ENCODE measurements at places on chromosomes 3 and 15.
A peak's percentile ranks its signal among the peaks of the same experiment; 100 is the strongest.

DNA sequence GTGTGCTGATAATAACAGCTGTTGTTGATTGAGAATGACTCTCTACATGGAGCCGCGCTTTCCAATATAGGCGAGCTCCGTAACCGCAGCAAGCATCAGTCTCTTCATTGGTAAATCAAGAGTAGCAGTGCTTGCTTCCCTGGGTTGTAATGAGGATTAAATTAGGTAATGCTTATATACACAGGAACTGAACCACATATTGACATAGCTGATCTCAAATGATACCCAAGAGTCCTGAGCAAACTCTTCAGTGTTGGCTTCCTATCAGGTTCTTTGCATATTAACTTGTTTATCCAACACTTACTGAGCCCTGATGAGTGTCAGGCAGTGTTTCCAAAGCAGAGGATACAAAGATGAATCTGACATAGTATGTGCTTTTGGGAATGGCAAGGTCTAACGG is 46.4 kb upstream of the SLCO3A1 start:
- no peak for DNase-seq

DNA sequence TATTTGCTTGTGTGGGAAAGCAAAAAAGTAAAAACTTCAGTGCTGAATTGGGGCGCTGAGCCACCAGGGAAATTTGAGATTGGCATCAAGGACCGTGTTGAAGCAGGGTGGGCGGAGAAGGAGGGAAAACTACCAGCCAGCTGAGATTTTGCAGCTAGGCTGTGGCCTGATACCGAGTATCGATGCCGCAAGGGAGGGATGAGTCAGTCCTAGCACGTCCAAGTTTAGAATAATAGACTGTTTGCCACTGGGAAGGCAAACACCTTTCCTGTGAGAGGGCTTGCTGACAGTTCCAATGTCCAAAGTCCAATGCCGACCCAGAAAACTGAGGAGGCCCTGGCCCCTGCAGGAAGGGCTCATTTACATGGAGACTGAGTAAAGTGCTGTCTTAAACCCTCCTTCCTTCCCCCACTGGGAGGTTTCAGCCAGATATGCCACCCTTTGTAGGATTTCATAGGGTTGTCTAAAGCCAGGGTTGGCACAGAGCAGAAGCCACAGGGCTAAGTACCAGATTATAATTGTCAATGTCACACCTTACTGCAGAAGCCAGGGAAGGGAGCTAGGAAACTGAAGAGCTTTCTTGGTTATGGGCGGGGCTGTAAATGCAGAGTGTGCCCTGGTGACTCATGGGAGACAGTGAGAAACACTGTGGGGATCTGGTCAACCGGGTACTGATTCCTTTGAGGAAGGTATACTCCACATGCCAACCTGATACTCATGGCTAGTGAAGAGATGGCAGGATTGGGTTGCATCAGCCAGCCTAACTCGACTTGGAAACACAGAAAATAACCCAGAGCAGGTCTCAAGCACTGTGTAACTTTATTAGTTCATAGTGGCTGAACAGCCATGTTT is 28.4 kb upstream of the PIK3CB start:
- DNase-seq, result peak; percentile 29

- no peak for DNase-seq
Measured at GRCh38 chr15:80207887-80208286, 44.1 kb downstream of the CTXND1 start.

DNA sequence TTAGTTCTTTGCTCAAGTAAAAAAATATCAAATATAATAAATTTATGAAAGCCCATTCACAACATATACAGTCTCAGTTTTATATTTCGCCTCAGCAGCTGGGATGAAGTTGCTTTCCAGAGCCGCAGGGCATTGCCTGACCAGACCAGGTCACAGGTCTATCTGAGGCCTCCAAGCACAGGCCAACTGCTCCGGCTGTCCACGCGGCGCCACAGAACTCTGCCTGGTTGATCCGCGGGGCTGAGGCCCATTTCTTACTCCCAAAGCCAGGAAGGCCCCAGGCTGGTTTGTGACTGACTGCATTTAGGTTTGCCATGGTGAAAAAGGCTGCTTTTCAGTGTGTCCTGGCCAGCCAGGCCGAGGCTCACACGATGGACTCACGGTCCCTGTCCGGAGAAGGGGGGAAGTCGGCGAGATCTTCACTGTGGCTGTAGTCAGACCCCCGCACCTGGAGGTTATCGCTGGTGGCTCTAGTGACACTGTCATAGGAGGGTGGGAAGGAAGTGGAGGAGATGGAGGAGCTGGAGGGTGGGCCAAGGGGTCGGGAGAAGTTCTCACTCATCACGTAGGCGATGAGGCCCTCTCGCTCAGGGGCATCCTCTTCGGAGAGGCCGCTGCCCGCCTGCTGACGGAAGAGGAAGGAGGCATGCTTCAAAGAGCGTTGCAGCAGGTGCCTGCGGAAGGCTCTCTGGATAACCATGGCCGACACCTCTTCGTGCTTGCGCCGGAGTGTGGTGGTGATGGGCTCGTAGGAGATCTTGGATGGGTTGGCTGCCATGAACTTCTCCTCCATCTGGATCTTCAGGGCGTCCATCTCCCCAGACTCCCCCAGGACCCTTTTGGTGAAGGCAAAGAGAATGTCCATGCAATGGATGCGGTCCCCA is 54.1 kb downstream of the EXOG start:
- no peak for DNase-seq

DNA sequence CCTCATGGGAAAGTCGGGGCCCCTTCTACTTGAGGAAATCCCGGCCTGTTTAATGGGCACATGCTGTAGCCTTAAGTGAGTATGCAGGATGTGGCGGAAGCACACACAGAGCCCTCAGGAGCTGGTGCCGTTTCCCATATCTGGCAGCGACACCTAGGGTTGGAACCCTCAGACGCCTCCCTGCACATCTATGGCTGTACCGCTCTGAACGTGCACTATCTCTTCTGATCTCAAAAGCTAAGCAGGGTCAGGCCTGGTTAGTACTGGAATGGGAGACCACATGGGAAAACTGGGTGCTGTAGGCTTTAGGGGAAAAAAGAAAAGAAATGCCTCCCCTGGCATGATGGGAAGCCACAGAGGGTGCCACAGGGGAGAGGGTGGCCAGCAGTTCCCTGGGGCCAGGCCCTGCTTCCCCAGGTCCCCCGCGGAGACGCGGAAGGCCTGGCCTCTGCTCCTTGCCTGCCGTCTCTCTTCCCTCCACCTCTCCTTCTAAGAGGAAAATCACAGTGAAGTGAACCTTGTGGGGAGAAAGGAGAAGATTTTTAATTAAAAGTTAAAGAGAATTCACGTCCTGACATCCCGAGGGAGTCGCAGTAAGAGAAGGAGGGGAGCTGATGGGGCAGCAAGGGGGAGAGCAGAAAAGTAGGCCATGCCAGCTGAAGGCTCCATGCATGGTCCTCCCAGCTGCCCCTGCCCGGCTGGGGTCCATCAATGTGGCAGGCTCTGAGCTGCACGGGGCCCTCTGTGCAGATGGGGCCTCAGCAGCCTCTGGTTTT is 60.5 kb upstream of the TMEM115 start:
- no peak for DNase-seq

DNA sequence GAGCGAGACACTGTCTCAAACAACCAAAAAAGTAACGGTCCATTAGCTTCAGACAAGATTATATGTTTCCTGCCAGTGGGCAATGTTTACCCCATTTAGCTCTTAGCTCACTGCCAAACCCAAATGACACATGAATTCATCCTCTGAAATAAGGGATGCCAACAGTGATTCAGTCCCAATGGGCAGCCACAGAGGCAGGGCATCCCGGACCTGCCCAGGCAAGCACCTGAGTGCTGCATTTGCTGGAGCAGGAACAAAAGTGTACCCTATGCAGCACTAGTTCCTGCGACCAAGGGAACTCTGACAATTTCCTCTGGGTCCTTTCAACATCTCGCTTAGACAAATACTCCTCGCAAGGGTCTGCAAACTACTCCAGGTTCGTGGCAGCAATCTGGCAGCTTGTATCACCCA is 8.0 kb downstream of the IP6K2 start:
- DNase-seq, result no peak

DNA sequence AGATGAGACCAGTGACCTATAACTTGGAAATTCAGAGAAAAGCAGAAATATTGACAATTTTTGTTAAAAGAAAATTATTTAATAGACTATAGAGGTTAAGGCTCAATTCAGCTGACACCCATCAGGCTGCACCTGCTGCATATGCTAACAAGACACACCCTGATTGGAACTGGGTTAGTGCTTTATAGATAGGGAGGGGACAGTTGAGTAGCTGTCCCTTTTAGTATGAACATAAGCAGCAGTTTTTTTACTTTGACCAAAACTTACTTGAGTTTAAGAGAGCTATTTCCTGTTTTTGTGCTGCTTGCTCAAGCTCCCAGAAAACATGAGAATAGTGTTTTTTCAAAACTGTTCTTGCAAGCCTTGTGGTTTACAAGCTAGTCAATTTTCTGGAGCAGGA is 292.6 kb downstream of the LRRC3B start:
- no peak for DNase-seq

GRCh38 chr3:45910892-45911291 is 24.5 kb downstream of the CCR9 start:
- no peak for DNase-seq

DNA sequence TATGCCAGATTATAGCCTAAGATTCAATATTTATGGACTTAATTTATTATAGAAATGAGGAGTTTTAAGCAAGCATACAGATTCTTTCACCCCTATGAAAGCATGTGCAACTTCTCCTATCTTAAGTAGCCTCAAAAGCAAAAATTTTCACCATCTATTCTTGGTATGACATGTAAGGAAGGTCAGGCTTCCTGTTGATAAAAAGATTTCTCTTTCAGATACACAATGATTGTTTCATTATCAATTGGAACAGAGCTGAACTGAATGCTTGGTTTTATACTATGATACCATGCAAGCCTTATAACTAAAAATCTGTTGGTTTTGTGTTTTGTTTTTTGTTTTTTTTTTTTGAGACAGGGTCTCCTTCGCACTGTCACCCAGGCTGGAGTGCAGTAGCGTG is 3.9 kb downstream of the GRK7 start:
- no peak for DNase-seq

DNA sequence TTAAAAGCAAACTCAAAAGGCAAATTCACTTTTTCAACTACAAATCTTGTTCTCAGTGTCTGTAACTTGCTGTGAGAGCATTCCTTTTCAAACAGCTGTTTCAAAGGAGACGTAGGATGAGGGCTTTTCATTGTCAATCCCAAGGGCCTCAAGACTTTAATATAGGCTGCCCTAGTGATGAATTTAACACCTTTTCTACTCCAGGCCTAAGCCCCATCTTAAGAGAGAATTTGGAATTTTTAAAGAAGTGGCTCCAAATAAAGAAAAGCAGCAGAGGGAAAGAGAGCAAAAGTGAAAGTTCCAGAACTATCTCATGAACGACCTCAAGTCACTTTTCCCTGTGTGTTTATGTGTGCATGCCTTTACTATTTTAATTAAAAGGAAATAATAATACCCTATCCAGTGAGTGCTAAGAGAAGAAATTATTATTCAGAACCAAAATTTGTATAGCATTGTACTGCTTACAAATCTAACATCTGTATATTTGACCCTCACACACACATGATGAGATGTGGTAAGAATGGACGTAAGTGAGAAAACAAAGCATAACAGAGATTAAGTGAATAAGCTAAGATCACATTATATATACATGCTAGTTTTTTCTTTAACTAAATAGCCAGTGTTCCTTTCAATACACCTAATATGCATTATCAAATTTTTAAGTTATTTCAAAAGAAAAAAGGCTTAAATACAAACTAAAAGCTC is 196.4 kb downstream of the VGLL3 start:
- no peak for DNase-seq

DNA sequence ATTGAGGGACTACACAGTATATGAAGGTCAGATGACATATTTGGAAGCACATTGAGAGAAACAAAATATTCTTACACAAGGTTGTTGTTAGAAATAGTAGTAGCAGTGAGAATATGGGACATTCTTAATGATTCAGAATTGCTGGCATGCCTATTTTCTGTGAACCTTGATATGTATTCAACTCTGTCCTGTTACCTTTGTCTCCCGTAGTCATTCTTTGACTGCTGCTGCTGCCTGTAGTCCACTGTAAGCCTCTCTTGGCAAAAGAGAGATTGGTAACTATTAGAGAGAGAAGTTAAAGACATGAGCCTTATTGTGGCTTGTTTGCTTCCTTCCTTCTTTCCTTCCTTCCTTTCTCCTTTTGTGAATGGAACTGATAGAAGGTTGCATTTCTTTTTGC is 64.5 kb downstream of the TCF12 start:
- DNase-seq, result no peak

- DNase-seq, result no peak
Measured at GRCh38 chr3:150149651-150150051, 179.0 kb upstream of the PFN2 start.

GRCh38 chr3:13801361-13802204 is 78.3 kb downstream of the WNT7A start:
- DNase-seq, result no peak

DNA sequence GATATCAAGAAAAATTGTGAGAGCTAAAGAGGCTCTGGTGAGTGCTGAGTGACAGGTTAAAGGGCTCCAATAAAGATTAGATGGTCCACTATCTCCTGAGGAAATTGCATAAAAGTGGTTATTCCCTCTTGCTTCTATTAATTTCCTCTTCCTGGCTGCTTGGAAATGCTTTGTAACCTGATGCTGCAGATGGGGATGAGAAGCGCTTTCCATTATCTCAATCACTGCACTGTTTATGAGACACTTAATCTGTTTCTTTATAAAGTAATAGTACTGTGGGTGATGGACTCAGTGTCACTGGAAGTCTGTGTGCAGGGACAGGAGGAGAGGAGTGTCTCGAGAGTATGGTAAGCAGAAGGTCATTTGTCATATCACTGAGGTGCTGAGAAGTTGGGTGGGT is 305.3 kb downstream of the EPHB1 start:
- DNase-seq, result no peak

GRCh38 chr3:195873971-195874370 is 34.4 kb downstream of the TNK2 start:
- DNase-seq, result no peak

DNA sequence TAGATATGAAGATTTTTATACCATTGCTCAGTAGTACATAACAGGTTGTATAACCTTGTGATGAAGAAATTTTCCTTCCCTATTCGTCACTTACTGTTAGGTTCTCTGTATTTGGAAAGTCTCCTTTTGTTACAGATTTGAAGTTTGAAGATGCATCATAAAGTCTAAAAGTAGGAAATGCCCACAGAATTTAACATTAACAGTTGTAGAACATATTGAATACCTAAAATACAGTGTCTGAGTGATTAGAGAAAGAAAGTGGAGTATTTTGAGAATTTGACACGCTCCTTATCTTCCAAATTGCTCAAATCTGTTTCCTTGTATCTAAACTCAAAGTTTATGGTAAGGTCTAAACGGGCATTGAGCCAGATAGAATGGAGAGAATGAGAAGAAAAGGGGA is 111.3 kb downstream of the MBNL1 start:
- no peak for DNase-seq

- DNase-seq, result no peak
Measured at GRCh38 chr15:70243686-70244540, 146.2 kb upstream of the TLE3 start.

All from HEK293T (cell line).